ENCODE measurements at places on chromosomes 7 and 10. TPM values are rescaled to one million over a fixed set of nuclear protein-coding genes. Genes with fewer than 3 reads are reported as not detected.

CDC14C gene
- not detected for total RNA-seq

UPK3BL2 gene
- total RNA-seq: 17.4 TPM

ZNF736 gene
- total RNA-seq: 9.2 TPM

SKIDA1 gene
- total RNA-seq: 0.56 TPM

MUC3A gene
- not detected for total RNA-seq

Data from MCF 10A (cell line).